ENCODE measurements at places on chromosomes 16 and 17. TPM values are rescaled to one million over a fixed set of nuclear protein-coding genes. Genes with fewer than 3 reads are reported as not detected.

Gene TBX2
- 0.44 TPM for total RNA-seq

DNA sequence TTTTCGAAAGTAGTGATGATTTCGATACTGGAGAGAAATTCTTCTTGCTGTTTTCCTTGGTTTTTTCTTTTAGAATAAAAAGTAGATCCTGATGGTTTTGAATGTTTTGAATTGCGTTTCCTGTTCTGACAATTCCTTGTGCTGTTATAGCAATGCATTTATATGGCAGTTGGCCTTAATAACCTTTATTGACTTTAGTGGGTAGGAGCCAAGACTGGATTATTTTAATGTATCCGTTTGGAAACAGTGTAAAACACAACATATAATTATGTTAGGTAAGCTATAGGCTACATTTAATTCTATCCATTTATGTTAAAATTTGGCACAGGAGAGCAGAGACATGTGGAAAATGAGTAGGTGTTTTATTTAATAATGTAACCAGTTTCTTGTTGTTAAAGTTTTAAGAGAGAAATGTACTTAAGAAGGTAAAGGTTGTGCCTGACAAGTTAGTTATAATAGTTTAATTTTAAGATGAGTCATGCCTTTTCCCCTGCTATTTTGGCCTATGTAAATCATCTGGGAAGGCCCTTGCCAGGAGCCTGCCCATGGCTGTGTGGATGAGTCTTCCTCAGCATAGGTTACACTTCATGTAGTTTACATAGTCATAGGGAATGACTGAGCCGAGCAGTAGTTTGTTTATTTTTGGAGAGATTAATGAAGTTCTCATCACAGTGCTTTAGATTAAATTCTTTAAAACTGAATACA, 189.9 kb downstream of the FTO start:
- peaks cover 38% of the 10 kb centered on the region for H3K4me1 ChIP-seq
- H3K27me3 ChIP-seq, result no peaks in the 10 kb centered on the region
- H3K27ac ChIP-seq, result no peak overlapping the region
- no peaks in the 10 kb centered on the region for H3K36me3 ChIP-seq
- H3K4me3 ChIP-seq, result no peak overlapping the region

DNA sequence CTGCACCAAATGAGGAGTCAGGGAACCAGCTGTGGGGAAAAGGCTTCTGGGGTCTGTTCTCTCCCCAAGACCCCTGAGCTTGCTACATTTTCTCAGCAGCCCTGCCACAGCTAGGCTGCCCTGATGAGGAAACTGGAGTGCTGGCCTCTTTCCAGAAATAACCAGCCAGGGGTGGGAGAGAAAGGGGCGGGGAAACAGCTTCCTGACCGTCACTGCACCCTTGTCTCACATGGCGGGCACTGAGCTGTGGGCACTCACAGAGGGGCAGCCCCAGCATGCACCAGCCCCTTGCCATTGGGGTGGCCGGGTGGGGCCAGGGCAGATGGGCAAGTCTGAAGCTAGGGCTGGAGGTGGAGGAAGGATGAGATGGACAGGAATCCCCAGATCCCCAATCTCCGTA, 2.9 kb downstream of the SRL start:
- no peak for DNase-seq
- H3K4me3 ChIP-seq, result no peak overlapping the region
- no peaks in the 10 kb centered on the region for H3K36me3 ChIP-seq
- peaks cover 12% of the 10 kb centered on the region for H3K27me3 ChIP-seq

Gene ABCA8
- total RNA-seq, result not detected

DNA sequence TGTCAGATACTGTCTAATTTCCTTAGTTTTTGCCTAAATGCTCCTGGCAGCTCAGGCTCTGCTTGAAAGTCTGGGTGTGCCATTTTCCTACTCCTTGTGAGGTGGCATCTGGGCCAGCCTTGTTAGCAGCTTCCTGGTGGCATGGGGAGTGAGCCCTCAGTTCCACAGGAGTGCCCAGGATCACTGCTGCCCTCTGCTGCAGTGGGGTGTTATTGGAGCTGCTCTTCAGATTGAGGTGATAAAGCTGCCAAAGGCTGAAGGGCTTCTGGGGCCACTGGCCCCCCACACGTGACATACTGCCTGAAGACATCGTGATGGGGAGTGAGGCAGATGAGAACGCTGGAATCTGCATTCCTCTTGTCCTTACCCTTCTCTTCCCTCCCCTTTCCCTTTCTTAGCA, 27.4 kb downstream of the CEP95 start:
- no peak overlapping the region for H3K4me3 ChIP-seq
- H3K27me3 ChIP-seq, result no peaks in the 10 kb centered on the region
- peaks cover 59% of the 10 kb centered on the region for H3K36me3 ChIP-seq
- no peaks in the 10 kb centered on the region for H3K4me1 ChIP-seq
- DNase-seq, result peak; percentile 20

DNA sequence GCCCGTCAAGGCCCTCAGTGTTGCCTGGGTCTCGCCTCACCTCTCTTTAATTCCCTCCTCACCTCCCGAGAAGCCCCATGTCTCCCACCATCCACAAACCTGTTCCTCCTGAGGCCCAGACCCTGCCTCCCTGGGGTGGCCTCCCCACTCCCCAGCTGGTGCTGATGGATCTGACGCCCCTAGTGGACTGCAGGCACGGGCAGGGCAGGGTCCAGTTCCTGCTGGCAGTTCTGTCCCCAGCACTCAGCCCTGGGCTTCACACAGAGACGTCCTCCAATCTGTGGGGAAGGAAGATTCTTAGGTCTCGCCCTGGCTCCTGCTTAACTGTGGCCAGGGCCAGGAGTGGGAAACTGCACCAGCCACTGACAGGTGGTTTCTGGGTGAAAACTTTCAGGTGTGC, 108.8 kb downstream of the AMFR start:
- DNase-seq, result no peak
- H3K27ac ChIP-seq, result no peak overlapping the region
- H3K4me3 ChIP-seq, result no peak overlapping the region
- peaks cover 5% of the 10 kb centered on the region for H3K4me1 ChIP-seq
- H3K27me3 ChIP-seq, result no peaks in the 10 kb centered on the region

Gene PLCG2
- total RNA-seq, result 7.9 TPM

Gene GPRC5C
- 32.4 TPM for total RNA-seq

DNA sequence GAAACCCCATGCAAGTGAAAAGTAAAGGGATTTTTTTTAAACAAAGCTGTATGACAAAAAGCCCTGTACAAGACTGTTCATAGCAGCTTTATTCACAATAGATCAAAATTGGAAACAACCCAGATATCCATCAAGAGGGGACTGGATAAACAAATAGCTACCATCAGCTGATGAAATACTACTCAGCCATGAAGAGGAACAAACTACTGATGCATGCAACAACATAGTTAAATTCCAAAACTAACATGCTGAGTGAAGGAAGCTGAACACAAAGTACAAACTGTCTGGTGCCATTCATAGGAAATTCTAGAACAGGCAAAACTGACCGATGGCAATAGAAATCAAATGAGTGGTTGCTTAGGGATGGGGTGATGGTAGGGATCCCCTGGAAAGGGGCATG, 15.1 kb downstream of the FOXJ1 start:
- H3K36me3 ChIP-seq, result no peaks in the 10 kb centered on the region
- no peak overlapping the region for H3K4me3 ChIP-seq
- no peaks in the 10 kb centered on the region for H3K27me3 ChIP-seq
- H3K4me1 ChIP-seq, result no peaks in the 10 kb centered on the region

DNA sequence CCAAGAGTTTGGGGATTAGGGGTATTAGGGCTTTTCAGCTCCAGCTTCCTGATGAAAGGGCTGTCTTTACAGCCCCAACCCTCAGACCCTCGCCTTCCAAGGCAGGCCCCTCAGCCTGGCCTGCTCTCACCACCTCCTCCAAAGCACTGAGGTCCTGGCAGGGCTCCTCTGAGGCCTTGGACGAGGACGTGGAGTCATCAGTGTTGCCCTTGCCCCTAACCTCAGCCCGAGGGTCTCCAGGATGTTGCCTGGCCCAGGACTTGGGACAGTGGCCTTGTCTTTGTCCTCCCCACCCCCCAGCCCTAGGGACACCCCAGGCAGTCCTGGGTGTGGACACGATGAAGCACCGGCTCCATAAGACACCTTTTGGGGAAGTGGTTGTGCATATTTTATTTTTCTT, 28.2 kb downstream of the B9D1 start:
- no peak for DNase-seq
- H3K27me3 ChIP-seq, result no peaks in the 10 kb centered on the region
- no peak overlapping the region for H3K27ac ChIP-seq
- H3K36me3 ChIP-seq, result no peaks in the 10 kb centered on the region

Gene PDILT
- total RNA-seq, result not detected

GRCh38 chr17:14448818-14449217, 147.9 kb downstream of the HS3ST3B1 start:
- H3K27ac ChIP-seq, result no peak overlapping the region
- H3K4me3 ChIP-seq, result no peak overlapping the region
- 0 out of 2 replicates have a peak, but pooled peaks cover 4% of the 10 kb centered on the region for H3K27me3 ChIP-seq
- no peak for DNase-seq

DNA sequence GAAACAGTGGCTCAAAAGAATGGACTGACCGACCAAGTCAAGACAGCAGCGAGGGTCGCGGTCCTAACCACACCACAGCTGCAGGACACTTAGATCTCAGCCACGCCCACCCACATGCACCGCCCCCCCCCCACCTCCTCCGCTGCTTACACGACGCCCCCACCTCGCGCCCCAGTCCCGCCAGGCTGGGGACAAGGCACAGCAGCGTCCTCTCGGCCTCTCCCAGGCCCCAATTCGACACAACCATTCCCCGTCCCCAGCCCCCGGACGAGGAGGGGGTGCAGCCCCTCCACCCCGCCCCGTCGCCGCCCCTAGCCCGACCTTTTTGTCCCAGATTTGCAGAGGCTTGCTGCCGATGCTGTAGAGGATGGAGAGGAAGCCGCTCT, 477 bp downstream of the CFAP20 start:
- no peaks in the 10 kb centered on the region for H3K27me3 ChIP-seq
- peak overlapping the region; percentile 57 for H3K27ac ChIP-seq
- no peak for DNase-seq
- peak overlapping the region; percentile 88 for H3K4me3 ChIP-seq

GRCh38 chr17:61015966-61016365, 338.3 kb downstream of the BCAS3 start:
- no peaks in the 10 kb centered on the region for H3K36me3 ChIP-seq
- no peak overlapping the region for H3K27ac ChIP-seq
- H3K4me1 ChIP-seq, result no peaks in the 10 kb centered on the region
- DNase-seq, result no peak

GRCh38 chr16:57306676-57307341, 22.3 kb upstream of the PLLP start:
- H3K36me3 ChIP-seq, result no peaks in the 10 kb centered on the region
- no peak for DNase-seq
- H3K4me1 ChIP-seq, result peaks cover 22% of the 10 kb centered on the region
- H3K27ac ChIP-seq, result no peak overlapping the region
- no peaks in the 10 kb centered on the region for H3K27me3 ChIP-seq

Gene PIEZO1
- total RNA-seq, result 426 TPM

Measured in PC-9 (cell line).